ENCODE measurements at places on chromosomes 6 and 20.

GRCh38 chr20:64077094-64077493 lies 2.2 kb downstream of the RGS19 start:
- DNase-seq: no peak

DNA sequence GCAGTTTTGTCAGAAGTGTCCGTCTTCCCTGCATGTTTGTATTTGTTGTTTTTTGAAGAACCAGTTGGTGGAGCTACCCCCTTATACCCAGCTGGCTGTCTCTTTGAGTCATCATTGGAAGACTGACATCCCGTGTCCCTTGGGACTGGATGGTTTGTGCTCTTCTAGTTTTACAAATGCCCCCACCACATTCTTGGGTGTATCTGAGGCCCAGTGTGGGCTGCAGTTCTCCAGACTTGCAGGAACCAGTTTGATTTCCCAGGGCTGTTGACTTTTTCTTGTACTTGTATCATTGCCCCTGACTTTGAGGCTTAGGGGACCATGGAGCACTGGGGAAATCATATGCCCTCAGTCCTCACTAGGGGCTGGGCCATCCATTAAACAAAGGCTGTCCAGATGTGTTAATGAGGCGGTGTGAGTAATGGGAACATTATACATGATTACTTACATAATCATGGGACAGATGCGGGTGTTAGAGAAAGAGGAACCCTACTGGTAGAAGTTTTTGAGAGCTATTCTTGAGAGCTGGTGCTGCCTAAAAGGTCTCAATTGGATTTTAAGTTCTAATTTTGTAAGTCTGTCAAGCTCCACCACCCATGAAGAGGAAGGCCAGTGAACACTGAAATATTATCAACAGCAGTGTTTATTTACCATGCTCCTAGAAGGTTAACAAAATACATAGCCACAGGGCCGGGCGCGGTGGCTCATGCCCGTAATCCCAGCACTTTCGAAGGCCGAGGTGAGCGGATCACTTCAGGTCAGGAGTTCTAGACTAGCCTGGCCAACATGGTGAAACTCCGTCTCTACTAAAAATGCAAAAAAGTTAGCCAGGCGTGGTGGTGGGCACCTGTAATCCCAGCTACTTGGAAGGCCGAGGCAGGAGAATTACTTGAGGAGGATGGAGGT lies 8.5 kb downstream of the JARID2 start:
- DNase-seq: no peak

- DNase-seq: peak; percentile 18
These were observed 157.2 kb upstream of the CARMIL1 start for GRCh38 chr6:25122001-25122400.

GRCh38 chr20:35314816-35315631 lies 22.8 kb upstream of the FAM83C start:
- no peak for DNase-seq

DNA sequence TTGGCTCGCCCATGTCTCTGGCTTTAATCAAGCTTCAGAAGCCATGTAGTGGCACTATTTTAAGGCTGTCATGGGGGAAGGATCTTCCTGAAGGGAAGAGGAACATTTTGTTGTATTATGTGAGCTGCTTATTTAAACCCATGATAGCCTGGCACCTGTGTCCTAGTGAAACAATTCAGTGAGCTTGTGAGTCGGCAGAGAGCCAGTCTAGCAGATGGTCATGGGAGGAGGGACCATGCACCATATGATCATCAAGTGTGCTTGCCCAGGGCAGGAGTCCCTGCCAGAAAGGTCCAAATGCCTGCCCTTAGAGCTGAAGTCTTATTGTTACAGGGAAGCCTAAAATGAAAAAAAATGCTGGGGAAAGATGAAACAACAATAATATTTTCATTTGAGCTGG lies 132.9 kb downstream of the PRDM13 start:
- no peak for DNase-seq

DNA sequence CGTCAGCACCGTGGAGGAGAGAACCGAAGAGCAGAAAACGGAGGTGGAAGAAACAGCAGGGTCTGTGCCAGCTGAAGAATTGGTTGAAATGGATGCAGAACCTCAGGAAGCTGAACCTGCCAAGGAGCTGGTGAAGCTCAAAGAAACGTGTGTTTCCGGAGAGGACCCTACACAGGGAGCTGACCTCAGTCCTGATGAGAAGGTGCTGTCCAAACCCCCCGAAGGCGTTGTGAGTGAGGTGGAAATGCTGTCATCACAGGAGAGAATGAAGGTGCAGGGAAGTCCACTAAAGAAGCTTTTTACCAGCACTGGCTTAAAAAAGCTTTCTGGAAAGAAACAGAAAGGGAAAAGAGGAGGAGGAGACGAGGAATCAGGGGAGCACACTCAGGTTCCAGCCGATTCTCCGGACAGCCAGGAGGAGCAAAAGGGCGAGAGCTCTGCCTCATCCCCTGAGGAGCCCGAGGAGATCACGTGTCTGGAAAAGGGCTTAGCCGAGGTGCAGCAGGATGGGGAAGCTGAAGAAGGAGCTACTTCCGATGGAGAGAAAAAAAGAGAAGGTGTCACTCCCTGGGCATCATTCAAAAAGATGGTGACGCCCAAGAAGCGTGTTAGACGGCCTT lies 41.6 kb downstream of the ZBTB2 start:
- DNase-seq: no peak

GRCh38 chr6:13229205-13230085 lies 98.9 kb downstream of the TBC1D7 start:
- DNase-seq: no peak

GRCh38 chr20:43744151-43744611 lies 17.4 kb upstream of the GTSF1L start:
- no peak for DNase-seq

DNA sequence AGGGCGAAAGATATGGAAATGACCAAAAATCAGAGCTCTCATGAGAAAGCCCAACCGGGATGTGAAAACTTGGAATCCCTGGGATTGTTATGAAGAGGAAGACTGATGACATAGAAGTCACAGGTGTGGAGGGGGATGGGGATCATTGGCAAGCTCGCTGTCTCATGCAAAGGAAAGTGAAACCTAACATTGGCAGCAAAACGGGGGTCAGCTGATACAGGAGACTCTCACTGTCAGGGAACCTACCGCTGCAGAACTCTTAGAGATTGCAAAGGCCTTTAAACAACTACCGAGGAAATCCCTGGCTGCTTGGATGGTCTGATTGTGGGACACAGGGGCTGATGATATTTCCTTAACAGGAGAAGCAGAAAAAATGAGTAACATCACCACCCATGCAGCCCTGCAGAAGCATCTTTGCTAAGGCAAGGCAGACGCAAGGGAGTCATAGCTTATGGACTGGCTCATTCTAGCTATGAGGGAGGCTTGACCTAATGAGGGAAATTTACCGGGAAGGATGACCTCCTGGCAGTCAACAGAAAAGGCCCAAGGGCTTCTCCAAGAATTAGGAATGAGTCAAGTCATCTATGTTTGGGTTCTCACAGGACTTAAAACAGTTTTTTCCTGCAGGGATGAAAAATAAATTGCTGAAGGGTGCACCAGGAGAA lies 7.0 kb downstream of the MUC21 start:
- DNase-seq: no peak

DNA sequence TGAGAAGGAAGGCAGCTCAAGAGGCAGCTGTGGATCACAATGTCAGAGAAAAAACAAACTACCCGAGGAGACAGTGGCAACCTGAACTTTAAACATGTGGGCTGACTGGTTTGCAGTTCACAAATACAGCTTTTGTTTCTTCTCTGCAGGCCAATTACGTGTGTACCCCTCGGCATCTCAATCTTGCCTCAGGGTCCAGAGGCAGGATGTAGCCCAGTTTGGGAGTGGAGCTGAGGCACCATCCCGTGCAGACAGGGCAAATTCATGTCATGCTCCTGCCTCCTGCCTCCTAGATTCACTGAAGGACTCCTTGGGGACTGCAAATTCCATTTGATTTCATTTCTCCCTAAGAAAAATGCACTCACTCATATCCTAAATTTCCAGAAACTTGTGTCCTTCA lies 94.2 kb upstream of the KCNK16 start:
- DNase-seq: no peak
